ENCODE measurements at places on chromosomes 1 and 21. TPM values are rescaled to one million over a fixed set of nuclear protein-coding genes. Genes with fewer than 3 reads are reported as not detected.

DNA sequence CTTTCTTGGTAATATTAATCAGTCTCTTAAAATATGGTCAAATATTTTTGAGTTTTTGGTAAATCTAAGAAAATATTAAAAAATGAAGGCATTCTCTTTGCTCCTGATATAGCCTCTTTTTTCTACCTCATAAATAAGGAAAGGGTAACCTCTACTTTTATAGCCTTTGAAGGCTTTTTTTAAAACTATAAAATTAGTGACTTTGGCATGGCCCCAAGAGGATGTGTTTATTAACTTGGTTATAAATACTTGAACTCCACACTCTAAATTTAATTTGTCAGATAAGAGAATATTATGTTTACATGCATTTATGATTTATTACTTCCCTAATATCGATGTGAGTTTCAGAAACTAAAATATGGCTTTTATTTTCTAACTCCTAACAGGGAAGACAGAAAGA lies 60.3 kb downstream of the LMO4 start:
- no peak for DNase-seq

DNA sequence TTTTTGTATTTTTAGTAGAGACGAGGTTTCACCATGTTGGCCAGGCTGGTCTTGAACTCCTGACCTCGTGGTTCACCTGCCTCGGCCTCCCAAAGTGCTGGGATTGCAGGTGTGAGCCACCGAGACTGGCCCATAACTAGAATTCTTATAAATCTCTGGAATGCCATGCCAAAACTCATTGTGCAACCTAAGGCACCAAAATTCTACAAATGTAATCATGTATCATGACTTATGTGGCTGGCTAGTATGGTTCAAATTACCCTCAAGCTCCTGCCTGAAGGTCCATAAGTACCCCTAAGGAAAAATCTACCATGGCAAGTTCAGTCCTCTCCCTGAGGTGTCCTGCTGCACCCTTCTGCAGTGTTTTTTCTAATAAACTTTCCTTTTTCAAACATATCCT lies 63.8 kb upstream of the CSF1 start:
- no peak for DNase-seq

GRCh38 chr1:234136073-234136472 lies 231.6 kb downstream of the SLC35F3 start:
- DNase-seq: no peak

DNA sequence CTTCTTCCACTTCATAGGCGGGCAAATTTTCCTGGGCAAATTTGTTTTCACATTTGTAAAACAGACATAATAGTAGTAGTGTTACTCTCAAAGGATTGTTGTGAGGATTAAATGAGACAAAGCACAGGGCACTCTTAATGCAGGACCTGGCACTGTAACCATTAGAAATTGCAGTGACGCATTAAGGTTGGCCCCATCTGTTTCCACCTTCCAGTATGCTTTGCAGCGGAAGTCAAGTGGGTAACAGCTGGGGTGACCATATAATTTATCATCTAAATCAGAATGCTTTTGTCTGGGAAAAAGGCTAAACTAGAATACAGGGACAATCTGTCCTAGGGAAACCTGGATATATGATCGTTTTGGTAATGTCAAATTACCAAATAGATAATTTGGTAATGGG lies 132.5 kb upstream of the CACHD1 start:
- DNase-seq: no peak

DNA sequence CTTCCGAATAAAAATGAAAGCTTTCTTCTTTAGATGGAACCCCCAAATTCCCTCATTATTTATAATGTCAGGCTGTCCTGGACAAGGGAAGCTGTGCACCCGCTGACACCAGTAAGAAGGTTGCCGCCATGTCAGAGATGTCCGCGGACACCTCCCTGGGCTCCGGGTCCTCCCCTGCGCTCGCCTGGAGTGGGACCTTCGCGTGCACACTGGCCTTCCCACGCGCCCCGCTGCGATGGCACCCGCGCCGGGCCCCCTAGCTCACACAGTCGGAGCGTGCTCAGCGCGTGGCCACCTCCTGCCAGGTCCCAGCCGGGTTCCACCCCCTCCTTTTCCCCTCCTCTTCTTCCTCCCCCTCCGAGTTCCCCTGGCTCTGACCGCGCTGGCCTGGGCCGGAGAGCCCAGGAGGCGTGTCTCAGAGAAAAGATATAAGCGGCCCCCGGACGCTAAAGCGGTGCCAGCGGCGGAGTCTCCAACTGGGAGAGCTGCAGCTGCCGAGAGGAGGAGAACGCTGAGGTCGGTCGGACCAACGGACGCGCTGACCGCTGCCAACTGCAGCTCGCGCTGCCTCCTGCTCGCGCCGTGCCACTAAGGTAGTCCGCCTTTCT lies at the start of gene G0S2:
Gene G0S2 (plus strand): TSS at position 456 of the 608 bp plus-strand sequence. CDS start 273 bp downstream, outside the sequence.
- DNase-seq: peak; percentile 64

- no peak for DNase-seq
Observed at GRCh38 chr21:44657635-44658540, at the start of gene KRTAP12-3. Gene KRTAP12-3 (plus strand): TSS chr21:44657932. CDS start chr21:44657980, 48 bp downstream.

DNA sequence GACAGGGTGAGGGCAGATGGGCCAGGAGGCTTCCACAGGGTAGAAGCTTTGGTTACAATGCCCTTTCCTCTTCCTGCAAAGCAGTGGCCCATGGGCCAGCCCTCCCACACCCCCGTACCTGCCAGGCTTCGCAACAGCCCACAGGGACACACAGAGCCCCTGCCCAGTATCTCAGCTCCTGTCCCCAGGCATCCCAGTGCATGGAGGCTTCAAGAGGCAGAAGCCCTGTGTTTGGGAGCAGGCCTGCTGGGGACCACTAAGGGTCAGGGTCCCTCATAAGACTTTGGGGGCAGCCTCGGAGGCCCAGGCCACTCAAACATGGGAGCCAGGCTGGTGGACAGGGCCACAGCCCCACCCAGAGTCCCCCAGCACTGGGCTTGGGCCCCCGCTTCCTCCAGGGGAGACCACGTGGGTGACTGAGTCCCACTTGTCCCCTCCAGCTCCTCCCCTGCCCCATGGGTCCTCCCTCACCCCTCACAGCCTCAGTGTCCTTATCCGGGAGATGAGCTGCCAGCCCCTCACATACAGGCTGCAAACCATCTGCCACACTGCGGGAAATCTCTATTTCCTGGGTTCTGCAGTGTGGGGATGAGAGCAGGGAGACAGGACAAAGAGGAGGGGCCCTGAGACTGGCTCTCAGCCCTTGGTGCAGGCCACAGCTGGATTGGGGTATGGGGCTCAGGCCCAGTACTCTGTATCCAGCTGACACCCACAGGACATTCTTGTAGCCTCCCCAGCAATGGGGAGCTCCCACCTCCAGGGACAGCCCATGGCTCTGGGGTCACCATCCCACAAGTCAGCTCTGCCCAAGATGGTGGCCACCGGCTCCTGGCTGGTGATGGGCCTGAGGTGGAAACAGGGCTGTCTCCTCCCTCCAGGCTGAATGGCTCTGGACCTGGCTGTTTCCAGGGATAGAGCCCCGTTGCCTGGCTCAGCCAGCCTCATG lies 50.7 kb downstream of the WNT9A start:
- DNase-seq: no peak

- no peak for DNase-seq
Observed at GRCh38 chr1:4127592-4128140, 227.6 kb upstream of the C1orf174 start.

DNA sequence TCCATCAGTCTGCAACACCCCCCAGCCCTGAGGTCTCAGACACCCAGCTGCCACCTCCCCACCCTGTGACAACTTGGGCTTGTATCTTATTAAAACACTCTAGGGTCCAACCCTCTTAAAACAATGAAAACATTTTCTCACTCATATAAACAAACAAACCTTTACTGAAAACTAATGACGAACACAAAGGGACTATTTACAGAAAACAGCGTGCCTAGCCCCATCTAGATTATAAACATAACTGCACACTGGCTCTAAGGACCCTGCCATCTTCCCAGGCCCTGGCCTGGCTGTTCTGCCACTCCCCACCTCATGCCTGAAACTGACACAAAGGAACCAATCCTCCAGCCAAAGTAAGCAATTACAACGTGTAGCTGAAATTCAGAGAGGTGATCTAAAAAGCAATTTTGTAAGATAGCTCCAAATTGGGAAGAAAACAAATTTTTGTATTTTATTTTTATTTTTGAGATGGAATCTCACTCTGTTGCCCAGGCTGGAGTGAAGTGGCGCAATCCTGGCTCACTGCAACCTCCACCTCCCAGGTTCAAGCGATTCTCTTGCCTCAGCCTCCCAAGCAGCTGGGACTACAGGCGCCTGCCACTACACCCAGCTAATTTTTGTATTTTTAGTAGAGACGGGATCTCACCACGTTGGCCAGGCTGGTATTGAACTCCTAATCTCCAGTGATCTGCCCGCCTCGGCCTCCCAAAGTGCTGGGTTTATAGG lies 40.9 kb downstream of the CAPZB start:
- DNase-seq: no peak

- peak; percentile 69 for DNase-seq
Observed at GRCh38 chr1:152328801-152329391, 3.9 kb upstream of the FLG start.

- DNase-seq: no peak
Observed at GRCh38 chr1:180175291-180175690, 20.6 kb downstream of the QSOX1 start.

- DNase-seq: peak; percentile 6
Observed at GRCh38 chr21:27363719-27364477, 397.0 kb upstream of the ADAMTS5 start.

Gene CYP4Z1
- not detected for total RNA-seq

Gene MFAP2
- 189 TPM for total RNA-seq

Gene DHDDS
- total RNA-seq: 70.6 TPM

Gene EPHB2
- 9.0 TPM for total RNA-seq

Gene OVAAL
- total RNA-seq: not detected

Gene LRRC39
- total RNA-seq: not detected

Gene ANXA9
- not detected for total RNA-seq

Gene CYP4A11
- total RNA-seq: not detected

Gene CDA
- 5.9 TPM for total RNA-seq

Gene VAV3
- total RNA-seq: under 0.01 TPM
